ENCODE measurements at places on chromosomes 6 and 20.

GRCh38 chr6:133017581-133017980, 203.2 kb downstream of the RPS12 start:
- DNase-seq = peak; percentile 79

DNA sequence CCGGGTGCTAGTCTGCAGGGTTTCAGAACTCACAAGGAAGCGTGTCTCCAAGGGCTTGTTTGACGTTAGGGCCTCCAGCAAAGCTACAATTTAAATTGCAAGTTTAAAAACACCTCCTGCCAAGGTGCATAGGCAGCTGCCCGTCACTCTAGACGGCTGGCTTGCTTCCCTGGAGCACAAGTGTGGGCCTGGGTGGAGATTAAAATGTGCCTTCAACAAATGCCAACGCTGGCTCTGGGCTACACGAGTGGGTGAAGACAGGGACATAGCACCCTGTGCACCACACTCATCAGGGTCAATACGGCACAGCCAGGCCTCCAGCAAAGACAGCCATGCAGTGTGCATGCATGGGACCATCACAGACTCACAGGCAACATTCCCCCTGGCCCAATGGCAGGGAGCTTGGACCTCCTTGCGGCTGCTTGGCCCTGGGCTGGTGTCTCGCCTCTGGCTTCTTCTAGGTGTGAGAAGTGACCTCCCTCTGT, 48.4 kb upstream of the FRMD1 start:
- DNase-seq = no peak

- no peak for DNase-seq
Measured at GRCh38 chr6:37521674-37522073, 22.0 kb upstream of the CCDC167 start.

DNA sequence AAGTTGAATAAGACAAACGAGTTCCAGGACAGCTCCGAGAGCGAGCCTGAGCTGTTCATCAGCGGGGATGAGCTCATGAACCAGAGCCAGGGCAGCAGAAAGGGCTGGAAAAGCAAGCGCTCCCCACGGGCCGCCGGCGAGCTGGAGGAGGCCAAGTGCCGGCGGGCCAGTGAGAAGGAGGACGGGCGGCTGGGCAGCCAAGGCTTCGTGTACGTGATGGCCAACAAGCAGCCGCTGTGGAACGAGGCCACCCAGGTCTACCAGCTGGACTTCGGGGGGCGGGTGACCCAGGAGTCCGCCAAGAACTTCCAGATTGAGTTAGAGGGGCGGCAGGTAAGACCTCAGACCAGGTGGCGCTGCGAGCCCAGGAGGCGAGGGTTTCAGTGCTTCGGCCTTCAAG, 56.0 kb upstream of the TMEM181 start:
- no peak for DNase-seq

DNA sequence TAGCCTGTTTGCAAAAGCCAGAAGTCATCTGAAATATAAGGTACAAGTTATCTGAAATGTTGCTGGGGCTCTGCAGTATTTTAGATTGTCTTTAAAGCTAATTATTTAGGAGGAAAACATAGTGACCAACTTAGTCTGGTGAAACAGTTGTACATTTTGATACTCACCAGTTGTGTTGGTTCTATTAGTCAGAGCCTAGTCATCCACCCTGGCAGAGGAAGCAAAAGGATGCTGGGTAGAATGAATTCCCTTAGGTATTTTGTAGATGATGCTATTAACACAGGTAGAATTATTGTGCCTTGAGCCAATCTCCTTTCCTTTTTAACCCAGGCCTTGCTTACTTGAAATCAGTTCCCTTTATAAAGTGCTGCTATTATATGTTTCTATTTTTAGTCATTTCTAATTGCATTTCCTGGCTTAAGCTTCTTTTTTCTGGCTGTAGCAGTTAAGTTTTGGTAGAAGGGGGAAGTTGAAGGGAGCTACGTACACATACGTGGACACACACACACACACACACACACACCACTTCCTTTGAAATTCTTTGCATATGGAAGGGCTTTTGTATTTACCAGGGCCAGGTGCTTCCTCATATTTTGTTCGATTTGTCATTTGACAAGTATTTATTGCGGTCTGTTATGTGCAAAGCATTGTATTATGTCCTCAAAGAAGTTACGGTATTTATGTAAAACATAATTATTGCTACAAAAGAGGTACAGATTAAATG, 82.4 kb downstream of the RTN4IP1 start:
- peak; percentile 95 for DNase-seq

DNA sequence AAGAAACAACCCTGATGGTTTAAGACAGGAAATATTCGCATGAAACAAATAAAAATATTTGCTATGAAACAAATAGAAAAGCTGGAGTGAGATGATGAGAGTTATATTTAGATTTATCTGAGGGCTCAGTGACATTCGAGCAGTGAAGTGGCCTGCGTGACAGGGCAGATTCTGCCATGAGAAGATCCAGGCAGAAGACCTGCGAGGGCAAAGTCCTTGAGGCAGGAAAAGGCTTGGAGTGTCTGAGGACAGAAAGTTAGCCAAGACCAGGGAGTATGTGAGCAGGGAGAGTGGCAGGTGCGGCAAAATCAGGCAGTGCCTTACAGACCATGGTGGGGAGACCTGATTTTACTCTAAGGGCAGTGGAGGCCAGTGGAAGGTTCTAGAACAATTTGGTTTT, 66.9 kb upstream of the RIN2 start:
- no peak for DNase-seq

- no peak for DNase-seq
Measured at GRCh38 chr20:37647946-37648345, 45.9 kb upstream of the CTNNBL1 start.

- no peak for DNase-seq
Measured at GRCh38 chr6:79878142-79878748, 69.1 kb downstream of the ELOVL4 start.

GRCh38 chr6:149699150-149699549, 18.8 kb downstream of the LATS1 start:
- no peak for DNase-seq

DNA sequence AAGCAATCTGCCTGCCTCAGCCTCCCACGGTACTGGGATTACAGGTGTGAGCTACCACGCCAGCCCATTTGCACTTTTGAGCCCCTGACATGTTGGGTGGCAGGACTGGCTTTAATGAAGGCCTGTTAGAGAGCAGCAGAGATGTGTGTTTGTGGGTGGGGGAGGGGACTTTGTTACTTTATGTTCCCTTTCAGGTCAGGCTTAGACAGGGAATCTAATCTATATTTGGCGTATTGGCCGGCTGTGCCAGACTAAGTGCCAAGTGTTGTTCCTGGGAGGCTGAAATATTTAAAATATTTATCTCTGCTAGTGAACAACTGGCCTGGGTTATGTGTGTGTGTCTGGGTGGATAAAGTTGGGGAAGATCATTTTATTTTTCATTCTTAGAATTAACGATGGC, 6.1 kb downstream of the GMPR start:
- DNase-seq = no peak

- DNase-seq = no peak
Measured at GRCh38 chr20:17438436-17439039, 92.6 kb downstream of the BFSP1 start.

DNA sequence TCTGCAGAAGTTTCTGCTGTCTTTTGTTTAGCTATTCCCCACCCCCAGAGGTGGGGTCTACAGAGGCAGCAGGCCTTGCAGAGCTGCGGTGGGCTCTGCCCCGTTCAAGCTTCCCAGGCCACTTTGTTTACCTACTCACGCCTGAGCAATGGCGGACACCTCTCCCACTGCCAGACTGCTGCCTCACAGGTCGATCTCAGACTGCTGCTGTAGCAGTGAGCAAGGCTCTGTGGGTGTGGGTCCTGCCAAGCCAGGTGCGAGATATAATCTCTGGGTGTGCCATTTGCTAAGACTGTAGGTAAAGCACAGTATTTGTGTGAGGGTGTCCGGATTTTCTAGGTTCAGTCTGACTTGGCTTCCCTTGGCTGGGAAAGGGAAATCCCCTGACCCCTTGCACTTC, 23.6 kb upstream of the ZNF337 start:
- DNase-seq = no peak

DNA sequence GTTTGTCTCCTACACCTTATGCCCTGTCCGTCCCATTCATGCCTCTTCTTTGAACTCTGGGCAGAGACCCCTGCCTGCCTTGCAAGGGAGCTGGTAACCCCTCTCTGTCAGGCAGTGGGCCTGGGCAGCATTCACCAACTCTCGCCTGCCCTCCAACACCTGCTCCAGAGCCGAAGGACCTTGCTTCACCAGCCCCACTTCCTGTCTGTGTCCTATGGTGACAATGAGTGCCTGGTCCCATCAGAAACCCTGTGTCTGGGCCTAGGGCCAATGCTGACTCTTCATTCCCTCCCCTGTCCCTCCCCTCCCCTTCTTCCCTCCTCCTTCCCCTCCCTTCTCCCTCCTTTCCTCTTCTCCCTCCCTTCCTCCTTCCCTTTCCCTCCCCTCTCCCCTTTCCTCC, 22.8 kb upstream of the PCMTD2 start:
- DNase-seq = no peak

GRCh38 chr6:79042088-79042798, 35.8 kb downstream of the PHIP start:
- no peak for DNase-seq

GRCh38 chr6:144093658-144094057, 1.7 kb downstream of the SF3B5 start:
- no peak for DNase-seq

DNA sequence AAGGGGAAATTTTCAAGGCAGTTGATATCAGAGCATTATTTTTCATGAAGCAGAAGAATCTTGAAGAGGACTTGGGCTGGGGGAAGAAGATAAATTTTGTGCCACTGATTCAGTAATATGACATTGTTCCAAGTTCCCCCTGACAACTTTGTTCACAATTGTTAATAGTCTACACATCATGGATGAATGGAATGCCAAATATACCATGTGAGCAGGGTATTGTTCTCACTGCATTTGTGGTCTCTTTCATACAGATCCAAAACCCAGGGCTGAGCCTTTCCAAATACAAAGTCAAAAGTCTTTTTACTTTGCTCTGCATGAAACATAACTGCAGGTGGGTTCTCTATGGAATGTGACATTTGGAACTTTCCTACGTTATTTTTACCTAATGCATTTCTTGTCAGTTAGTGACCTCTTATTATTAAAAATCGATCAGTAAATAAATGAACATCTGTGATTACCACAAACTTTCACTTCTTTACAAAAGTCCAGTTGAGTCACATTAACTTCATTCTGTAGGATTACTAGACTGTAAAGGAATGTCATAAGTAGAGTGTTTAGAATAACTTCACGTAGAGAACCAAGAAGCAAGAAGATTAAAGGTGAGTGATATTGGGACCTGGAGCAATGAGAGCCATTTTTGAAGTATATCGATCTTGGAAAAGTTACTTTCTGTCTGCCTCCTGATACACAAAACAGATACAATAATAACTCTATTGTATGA, 100.9 kb downstream of the RCAN2 start:
- DNase-seq = no peak

- DNase-seq = no peak
Measured at GRCh38 chr6:5046430-5046829, 38.7 kb upstream of the PPP1R3G start.

GRCh38 chr6:42177514-42178364, 4.6 kb downstream of the GUCA1A start:
- no peak for DNase-seq

GRCh38 chr6:131061041-131061750, 1.8 kb downstream of the EPB41L2 start:
- DNase-seq = peak; percentile 68

DNA sequence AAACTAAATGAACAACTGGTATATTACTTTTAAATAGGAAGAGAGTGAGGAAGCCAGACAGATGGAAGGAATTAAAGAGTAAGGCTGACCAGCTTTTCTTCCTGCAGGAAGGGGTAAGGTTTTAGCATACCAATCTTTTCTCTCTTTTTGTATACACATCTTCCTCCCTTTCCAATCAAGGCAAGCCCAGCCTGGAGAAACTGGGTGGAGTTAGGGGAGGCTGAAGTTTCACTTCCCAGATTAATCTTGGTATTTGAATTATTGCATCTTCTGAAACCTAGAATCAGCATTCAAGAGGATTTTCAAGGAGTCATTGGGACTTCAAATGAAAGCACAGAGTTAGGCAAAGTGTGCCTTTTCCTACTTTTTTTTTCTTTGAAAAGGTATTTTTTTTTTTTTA, 33.1 kb downstream of the TMEM14A start:
- no peak for DNase-seq

GRCh38 chr6:33927616-33928015, 123.8 kb upstream of the MLN start:
- peak; percentile 87 for DNase-seq

- no peak for DNase-seq
Measured at GRCh38 chr6:169897601-169898358, 146.4 kb downstream of the ERMARD start.

GRCh38 chr6:144185133-144185836, 35.0 kb downstream of the STX11 start:
- DNase-seq = no peak

GRCh38 chr6:159642481-159642880, 50.6 kb downstream of the SOD2 start:
- DNase-seq = no peak

DNA sequence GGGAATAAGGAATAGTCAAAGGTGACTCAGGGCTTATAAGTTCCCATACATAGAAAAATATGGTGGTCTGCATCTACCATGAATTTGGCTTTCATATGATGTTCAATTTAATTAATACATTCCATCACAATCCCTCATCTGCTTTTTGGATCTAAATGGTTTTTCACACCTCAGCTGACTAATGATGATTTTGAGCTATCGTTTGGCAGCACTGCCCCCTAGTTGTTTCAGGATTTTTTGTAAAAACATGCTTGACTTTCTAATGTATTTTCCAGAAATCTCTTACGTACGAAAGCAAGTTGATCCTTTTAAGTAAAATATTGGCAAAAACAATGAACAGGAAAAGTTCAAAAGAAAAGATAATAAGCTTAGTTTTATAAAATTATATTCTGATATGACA, 408.6 kb upstream of the ADGRB3 start:
- no peak for DNase-seq

DNA sequence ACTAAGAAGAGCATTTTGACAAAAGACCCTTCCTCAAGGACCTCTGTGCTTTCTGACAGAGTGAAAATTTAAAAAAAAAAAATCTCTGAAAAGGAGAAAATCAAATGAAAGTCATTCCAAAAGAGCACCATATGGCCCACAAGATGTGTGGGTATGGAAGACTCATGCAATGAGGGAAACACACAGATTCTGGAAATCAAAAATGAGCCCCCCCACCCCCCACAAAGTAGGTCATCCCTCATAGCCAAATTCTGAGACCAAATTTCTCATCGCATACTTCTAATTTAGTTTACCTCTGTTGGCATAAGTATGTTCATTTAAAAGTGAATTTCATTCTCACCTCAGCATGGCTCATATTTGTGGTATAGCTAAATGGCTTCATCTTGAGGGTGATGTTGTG, 181.3 kb upstream of the KCNQ5 start:
- no peak for DNase-seq

- no peak for DNase-seq
Measured at GRCh38 chr20:51800872-51801121, 1.5 kb downstream of the SALL4 start.

- DNase-seq = no peak
Measured at GRCh38 chr6:170087941-170088581, 202.8 kb downstream of the DLL1 start.

All from fibroblast of mammary gland (primary cell).